Activated gamma-delta T cell treated with Interleukin-2 at 50 U/mL for 16 hours (primary cell): ENCODE measurements at places on chromosomes 5 and 9.

DNA sequence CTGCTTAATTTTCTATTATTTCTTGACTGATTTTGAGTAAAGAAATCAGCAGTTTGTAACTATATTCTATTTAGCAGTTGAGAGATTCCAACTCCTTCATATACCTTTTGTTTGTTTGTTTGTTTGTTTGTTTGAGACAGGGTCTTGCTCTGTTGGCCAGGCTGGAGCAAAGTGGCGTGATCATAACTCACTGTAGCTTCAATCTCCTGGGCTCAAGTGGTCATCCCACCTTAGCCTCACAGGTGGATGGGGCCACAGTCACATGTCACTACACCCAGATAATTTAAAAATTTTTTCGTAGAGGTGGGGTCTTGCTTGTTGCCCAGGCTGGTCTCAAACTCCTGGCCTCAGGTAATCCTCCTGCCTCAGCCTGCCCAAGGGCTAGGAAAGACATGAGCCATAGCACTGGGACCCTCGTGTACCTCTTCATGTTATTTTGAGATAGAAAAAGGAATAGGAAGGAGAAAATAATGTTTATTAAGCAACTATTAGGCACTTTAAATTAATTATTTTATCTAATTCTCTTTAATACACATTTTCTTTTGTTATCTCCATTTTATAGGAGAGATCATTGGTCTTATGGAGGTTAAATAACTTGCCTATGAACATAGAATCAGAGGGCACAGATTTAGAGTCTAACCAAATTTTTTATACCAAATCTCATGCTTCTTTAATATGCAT lies 133.0 kb downstream of the ZNF608 start:
- no peak for DNase-seq

DNA sequence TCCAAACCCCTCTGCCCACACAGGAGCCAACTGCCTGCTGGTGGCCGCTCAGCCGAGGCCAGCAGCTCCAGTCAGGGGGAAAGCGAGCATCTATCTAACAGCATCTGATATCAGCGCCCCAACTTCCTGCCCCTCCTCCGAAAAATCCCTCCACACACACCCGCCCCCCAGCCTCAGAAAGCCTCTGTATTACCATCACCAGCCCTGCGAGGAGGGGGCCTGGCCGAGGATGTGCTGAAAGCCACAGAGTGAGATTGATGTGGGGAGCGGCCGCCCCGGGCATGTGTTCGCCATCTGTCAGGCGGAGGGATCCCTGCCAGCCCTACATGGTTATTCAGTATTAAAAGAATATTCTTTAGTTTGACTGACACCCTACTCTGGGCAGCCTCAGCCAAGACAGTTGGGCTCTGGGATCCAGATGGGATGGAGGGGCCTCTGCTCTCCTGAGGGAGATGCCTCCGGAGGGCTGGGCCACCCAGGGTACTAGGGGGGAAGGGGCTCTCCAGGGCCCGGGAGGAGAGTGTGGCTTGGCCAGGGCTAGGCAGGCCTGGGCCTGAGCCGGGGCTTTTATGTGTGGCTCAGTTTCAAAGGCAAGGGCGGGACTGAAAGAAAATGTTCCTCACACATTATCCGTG lies 98.0 kb downstream of the HSD17B3 start:
- DNase-seq, result peak; percentile 33

- DNase-seq, result no peak
Measured at GRCh38 chr5:8827696-8828095, 718.2 kb downstream of the SEMA5A start.

DNA sequence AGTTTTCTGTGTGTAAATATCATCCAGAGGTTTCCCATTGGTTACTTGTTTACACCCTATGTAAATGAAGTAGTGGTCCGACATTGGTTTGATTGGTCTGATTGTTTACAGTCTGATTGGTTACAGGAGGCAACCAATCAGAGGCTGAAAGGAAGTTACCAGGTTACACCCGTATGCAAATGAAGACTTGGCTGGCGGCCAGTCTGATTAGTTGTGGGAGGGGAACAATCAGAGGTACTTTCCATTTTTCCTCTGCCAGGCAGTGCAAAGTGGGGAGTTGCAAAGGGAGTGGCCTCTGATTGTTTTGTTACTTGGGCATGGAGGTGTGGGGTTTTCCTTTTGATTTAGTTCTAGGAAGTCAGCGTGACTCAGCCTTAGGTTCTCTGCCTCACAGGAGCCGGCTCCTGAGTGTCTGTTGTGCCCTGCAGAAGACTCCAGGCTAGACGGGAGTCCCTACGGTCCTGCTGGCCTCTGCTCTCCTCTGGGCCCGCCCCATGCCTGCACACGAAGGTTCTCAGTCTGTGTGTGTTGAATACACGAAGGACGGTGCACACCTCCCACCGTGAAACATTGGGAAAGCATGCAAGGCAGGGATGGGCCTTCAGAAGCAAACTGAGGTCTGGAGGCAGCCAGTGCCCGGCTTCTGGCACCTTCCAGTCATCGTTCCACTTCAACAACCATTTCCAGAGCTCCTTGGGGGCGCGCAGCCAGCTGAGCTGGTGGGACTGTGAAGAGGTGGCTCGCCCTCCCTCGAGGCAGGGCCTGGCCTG lies 42.9 kb downstream of the OLFM1 start:
- no peak for DNase-seq

DNA sequence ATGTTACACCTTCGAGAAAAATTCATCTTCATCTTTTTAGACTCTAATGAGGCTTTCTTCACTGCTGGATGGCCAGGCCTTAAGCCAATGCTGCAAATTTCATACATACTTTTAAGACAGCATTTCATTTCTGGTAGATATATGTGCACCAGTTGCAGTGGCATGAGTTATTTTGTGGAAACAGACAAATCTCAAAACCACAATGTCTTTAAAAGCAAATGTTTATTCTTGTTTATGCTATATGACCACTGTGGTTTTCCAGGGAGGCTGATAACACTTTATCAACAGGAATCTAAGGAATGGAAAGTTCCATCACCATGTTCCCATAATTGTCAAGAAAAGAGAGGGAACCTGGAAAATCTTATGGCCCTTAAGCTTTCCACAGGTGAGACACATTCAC lies 27.7 kb downstream of the CDH9 start:
- DNase-seq, result no peak
